SJCRH30 (cell line): ENCODE measurements at places on chromosomes 13 and 19.
A peak's percentile ranks its signal among the peaks of the same experiment; 100 is the strongest.

- no peak for DNase-seq
These were observed 5.9 kb downstream of the ZFR2 start for GRCh38 chr19:3862826-3863500.

DNA sequence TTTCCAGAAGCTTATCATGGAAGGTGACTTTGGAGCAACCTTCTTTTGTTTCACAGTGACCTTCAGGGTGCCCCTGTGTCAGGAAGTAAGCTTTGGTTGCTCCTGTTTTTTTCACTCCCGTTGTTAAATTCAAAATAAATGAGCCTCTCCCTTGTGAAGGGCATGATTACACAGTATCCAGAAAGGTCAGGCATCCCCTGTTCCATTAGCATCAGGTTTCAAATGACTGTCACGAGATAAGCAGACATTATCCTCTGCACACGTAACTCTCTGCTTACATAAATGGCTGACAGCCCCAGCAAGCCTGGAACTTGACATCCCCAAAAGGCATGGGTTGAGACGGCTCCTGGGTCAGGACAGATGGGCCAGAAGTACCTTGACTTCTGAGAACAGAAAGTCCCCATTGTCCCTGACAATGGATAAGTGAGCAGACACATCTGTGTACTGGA is 52.0 kb downstream of the RAB20 start:
- no peak for DNase-seq

GRCh38 chr19:7925171-7925851 is 624 bp downstream of the CTXN1 start:
- peak; percentile 84 for DNase-seq

DNA sequence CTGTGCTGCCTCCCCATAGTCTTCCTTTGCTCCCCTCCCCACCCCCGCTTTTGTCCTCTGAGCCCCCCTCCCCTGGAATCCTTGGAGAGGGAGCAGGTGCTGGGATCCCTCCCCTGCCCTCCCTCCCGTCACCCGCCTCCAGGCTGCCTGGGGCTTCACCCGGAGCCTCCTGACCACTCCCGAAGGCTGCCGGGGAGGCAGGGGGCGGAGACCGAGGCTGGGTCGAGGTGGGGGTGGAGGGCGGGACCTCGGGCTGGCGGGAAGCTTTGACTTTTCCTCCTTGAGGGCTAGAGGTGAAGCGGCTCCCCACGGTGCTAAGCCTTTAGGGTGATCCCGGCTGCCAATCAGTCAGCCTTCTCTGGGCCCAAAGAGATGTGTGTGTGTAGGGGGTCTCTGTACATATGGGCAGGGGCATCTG is 1.5 kb downstream of the KMT5C start:
- DNase-seq = peak; percentile 86

DNA sequence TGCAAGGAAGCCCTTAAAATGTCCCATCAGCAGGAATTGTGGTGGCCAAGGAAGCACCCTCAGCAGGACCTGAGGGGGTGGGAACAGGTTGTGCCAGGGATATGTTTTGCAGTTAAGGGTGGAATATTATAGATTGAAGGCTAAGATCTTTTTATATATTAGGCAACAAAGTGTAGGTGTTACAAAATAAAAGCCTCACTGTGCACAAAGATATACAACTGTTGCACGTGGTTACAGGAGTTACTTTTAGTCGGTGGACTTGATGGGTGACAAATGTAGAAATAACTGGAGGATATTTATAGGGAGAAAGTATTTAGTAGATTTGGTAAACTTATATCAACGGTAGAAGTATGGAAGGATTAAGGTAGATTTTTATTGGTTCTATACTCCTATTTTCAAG is 35.1 kb downstream of the TBC1D4 start:
- DNase-seq = no peak

DNA sequence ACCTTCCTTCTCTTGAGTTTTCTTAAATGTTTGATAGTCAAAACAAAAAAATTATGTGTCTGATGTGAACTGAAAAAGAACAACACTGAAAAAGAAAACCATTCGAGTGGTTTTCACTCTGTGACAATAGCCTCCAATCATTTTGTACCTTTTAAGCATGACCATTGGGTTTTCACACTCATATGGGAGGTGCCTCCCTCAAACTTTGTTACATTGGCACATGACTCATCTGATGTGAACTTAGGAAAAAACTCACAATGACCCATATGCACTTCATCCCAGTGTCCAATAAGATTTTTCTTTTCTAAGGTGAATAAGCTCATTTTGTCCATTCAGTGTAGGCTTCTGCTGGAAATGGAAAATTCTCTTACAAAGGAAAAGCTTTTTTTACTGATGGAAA is 66.6 kb upstream of the XPO4 start:
- no peak for DNase-seq

- no peak for DNase-seq
These were observed 277.1 kb downstream of the IRS2 start for GRCh38 chr13:109509154-109509900.

GRCh38 chr13:113622791-113623490 is 35.1 kb downstream of the ATP4B start:
- DNase-seq = no peak

- no peak for DNase-seq
These were observed 66.7 kb upstream of the FNDC3A start for GRCh38 chr13:48909056-48909389.

- DNase-seq = peak; percentile 47
These were observed 45.3 kb downstream of the SLC7A9 start for GRCh38 chr19:32824191-32824751.

DNA sequence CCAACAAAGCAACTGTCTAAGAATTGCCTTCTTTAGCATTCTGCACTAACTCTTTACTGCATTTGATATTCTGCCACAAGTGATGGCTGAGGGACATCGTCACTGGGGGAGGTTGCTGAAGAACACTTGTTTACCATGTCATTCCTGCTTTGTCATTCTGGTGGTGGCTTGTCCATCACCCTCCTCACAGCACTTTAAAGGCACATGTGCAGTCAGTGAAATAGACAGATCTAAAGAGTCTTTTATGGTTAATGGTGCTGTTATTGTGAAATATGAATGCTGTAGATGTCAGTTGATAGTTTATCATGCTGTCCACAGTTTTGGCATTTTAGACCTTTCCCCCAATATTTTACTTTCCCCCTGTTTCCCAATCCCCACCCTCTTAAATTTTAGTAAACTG is 120.9 kb upstream of the TSC22D1 start:
- DNase-seq = no peak
